ENCODE measurements at places on chromosomes 5 and 9.

GRCh38 chr5:81268521-81269196 is 32.7 kb upstream of the ZCCHC9 start:
- DNase-seq = no peak

GRCh38 chr5:107464876-107465275 is 205.9 kb downstream of the EFNA5 start:
- DNase-seq = no peak

DNA sequence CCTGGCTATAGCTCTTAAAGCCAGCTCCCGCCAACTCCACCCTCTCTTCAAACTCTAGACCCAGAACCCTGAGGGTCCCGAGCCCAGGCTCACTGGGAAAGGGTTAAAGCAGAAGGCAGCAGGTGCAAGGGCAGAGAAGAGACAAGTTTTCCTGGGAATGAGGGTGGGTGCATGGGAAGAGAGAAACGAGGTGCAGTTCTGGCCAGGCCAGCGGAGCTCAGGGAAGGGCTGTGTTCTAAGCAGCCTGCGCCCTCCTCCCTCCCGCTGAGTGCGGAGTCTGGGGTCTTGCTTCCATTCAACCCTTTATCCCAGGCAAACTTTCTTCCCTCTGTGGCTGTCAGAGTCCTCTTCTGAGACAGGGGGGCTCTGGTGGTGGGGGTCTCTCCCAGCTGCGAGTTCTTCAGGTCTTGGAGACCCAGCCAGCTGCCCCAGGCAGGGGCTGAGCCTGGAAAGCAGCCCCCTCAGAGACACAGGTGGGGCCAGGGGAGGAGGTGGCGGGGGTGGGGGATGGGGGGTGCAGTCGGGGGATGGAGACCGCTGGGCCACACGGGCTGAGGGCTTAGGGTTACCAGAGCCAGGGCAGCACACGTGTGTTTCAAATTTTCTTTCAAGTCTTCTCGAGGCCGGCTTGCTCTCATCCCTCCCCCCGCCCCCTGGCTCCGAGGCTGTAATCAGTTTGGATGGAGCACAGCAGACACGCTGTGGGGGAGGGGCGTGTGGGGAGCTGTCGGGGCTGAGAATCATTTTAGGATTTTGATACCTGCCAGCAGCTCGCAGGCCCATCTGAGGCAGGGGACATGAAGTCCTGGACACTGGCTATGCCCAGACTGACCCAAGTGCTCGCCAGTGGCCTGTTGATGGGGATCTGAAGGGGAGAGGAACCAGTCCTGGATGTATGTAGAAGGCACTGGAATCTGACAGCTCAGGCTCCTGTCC is 169.6 kb upstream of the SMIM23 start:
- DNase-seq = no peak

GRCh38 chr5:109486200-109486804 is 76.5 kb upstream of the PJA2 start:
- DNase-seq = no peak

DNA sequence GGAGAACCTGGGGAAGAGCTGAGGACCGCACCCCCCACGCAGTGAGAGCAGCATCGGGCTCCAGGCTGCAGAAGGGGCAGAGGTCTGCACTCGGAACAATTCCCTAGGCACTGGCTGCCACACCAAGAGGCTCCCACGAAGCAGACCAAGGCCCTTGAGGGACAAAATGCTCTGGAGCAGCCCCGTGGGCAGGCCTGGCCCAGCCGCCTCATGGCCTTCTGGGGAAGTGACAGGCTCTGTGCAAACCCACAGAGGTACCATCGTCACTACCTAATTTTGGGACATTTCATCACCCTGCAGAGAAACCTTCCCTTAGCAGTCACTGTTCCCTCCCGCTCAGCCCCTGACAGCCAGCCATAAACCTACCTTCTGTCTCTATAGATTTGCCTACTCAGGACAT is 15.9 kb downstream of the FBXW5 start:
- DNase-seq = no peak

GRCh38 chr5:30030101-30030500 is 1163.4 kb upstream of the CDH6 start:
- DNase-seq = no peak

GRCh38 chr5:133523013-133523658 is 89.2 kb downstream of the FSTL4 start:
- no peak for DNase-seq

- no peak for DNase-seq
These were observed 129.3 kb downstream of the C5orf15 start for GRCh38 chr5:133839090-133839489.
